ENCODE measurements at places on chromosomes 1 and 21. TPM values are rescaled to one million over a fixed set of nuclear protein-coding genes. Genes with fewer than 3 reads are reported as not detected.

The GART gene
- 38.0 TPM for total RNA-seq

DNA sequence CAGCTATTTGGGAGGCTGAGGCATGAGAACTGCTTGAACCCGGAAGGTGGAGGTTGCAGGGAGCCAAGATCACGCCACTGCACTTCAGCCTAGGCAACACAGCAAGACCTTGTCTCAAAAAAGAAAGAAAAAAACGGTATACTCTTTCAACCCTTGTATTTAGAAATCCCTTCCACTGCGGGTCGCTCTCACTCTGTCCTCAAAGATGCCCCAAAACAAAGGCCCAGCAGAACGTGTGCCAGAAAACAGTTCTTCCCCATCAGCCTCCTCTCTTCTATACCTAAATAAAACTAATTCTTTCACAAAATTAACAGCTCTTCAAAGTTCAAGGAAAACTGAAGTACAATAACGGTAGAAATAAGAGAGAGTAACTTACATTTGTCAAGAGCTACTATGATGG, 13.2 kb downstream of the SETD4 start:
- no peak for DNase-seq

The RAP1GAP gene
- total RNA-seq, result 3.7 TPM

DNA sequence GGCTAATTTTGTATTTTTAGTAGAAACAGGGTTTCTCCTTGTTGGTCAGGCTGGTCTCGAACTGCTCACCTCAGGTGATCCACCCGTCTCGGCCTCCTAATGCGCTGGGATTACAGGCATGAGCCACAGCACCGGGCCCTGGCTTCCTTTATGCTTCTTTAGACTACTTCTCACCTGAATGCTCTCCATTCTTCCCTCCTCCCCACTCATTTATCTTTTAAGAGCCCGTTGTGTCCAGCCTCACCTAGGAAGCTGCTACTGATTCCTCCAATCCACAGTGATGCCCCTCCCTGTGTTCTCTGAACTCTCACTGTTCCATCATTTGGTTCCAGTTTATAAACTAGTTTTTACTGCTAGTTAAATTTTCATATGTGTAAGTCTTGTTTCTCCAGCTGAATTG, 44.9 kb upstream of the NR5A2 start:
- DNase-seq, result no peak

Measured in Right ventricle myocardium superior (tissue), 1 donor.